ENCODE measurements at places on chromosomes 4 and X.
A peak's percentile ranks its signal among the peaks of the same experiment; 100 is the strongest.

DNA sequence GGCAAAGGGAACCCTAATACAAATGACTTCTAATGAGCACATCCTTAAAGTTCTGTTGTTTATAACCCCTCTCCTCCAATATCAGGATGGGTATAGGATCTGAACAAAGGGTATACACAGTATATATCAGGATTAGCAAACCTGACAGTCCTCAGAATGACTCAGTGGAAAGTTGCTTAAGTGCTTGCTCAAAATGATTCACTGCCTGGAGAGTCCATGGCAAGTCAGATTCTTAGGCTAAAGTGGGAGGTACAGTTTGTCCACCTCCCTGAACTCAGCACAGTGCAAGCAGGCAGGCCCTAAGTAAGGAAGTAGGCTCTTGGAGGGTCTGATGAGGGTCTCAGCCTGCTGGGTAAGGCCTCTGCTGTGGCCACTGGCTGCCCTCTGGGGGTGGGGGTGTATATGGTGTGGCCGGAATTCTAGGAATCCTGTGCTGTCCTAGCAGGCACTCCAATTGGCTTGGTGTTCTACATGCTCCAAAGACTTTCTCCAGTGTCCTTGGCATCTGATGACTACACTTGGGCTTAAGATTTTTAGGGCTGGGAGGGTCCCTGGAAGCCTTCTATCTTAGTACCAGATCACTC lies 54.3 kb downstream of the CHRDL1 start:
- no peaks in the 10 kb centered on the region for H3K4me1 ChIP-seq
- H3K27me3 ChIP-seq: no peaks in the 10 kb centered on the region
- no peaks in the 10 kb centered on the region for H3K36me3 ChIP-seq
- H3K4me3 ChIP-seq: no peak overlapping the region
- DNase-seq: no peak

- peak overlapping the region; percentile 75 for H3K27ac ChIP-seq
- peaks cover 48% of the 10 kb centered on the region for H3K4me1 ChIP-seq
- H3K4me3 ChIP-seq: peak overlapping the region; percentile 83
- no peaks in the 10 kb centered on the region for H3K27me3 ChIP-seq
Observed at GRCh38 chrX:1451661-1452515, 821 bp downstream of the ASMTL start.

- H3K36me3 ChIP-seq: no peaks in the 10 kb centered on the region
- no peaks in the 10 kb centered on the region for H3K4me1 ChIP-seq
- no peak for DNase-seq
- H3K27me3 ChIP-seq: peaks cover 10% of the 10 kb centered on the region
Observed at GRCh38 chr4:100593935-100594334, 76.1 kb upstream of the EMCN start.

DNA sequence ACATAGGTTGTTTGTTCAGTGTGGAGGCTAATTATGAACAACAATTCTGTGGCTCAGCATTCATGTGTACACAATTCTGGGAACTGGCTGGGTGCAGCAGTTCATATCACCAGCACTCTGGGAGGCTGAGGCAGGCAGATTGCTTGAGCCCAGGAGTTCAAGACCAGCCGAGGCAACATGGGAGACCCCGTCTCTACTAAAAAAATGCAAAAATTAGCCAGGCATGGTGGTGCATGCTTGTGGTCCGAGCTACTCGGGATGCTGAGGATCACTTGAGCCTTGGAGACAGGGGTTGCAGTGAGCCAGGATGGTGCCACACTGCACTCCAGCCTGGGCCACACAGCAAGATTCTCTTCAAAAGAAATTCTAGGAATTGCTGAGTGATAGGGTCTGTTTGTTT lies 4.5 kb upstream of the PPP2R2C start:
- no peak for DNase-seq
- H3K4me1 ChIP-seq: no peaks in the 10 kb centered on the region
- no peak overlapping the region for H3K27ac ChIP-seq
- H3K27me3 ChIP-seq: peaks cover 36% of the 10 kb centered on the region

- no peaks in the 10 kb centered on the region for H3K4me1 ChIP-seq
- H3K36me3 ChIP-seq: no peaks in the 10 kb centered on the region
- H3K27me3 ChIP-seq: no peaks in the 10 kb centered on the region
- no peak overlapping the region for H3K27ac ChIP-seq
- no peak for DNase-seq
Observed at GRCh38 chr4:182768838-182769237, 148.3 kb downstream of the DCTD start.

GRCh38 chrX:25275159-25275558 lies 259.4 kb upstream of the ARX start:
- H3K27me3 ChIP-seq: no peaks in the 10 kb centered on the region
- H3K27ac ChIP-seq: no peak overlapping the region
- no peaks in the 10 kb centered on the region for H3K36me3 ChIP-seq
- DNase-seq: no peak

GRCh38 chrX:124373348-124373747 lies 27.0 kb downstream of the SH2D1A start:
- H3K36me3 ChIP-seq: peaks cover 46% of the 10 kb centered on the region
- DNase-seq: no peak
- no peaks in the 10 kb centered on the region for H3K27me3 ChIP-seq
- peaks cover 34% of the 10 kb centered on the region for H3K4me1 ChIP-seq
- H3K27ac ChIP-seq: no peak overlapping the region
- no peak overlapping the region for H3K4me3 ChIP-seq

DNA sequence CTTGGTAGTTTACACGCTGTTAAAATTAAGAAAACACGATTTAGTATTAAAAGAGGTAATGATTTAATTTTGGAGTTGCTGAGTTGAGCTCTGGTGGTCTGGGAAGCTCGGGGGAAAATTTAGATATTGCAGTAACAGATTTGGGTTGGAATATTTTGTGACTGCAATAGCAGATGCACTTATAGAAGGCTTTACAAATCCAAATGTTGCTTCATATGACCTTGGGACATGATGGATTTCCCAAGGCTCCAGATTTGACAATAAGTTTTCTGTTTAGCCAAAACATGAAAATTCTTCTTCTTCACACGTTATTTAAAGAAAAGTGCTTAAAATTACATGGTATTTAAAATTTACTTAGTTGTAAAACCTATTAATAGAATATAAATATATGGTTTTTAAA lies 302.0 kb downstream of the SPRY1 start:
- DNase-seq: no peak
- H3K27ac ChIP-seq: no peak overlapping the region
- no peak overlapping the region for H3K4me3 ChIP-seq
- H3K36me3 ChIP-seq: no peaks in the 10 kb centered on the region
- H3K4me1 ChIP-seq: no peaks in the 10 kb centered on the region

DNA sequence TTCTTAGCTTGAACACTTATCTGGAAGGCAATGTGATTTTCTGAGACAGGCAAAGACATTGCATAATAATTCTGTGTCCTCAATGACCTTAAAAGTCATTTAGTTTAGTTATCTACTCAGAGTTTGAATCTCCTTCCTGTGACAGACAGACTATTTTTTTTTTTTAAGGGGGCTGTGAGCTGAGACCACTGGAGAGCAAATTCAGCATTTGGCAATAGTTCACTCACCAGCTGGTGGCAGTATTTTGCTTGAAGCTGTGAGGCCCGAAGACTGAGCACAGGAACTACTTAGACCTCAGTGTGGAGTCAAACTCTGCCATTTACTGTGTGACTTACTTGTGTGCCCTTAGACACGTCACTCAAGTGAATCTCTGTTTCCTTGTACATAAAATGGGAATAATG lies 22.9 kb upstream of the CPE start:
- H3K36me3 ChIP-seq: no peaks in the 10 kb centered on the region
- H3K27ac ChIP-seq: no peak overlapping the region
- H3K4me1 ChIP-seq: no peaks in the 10 kb centered on the region

All from activated CD4-positive, alpha-beta memory T cell treated with anti-CD3 and anti-CD28 coated beads, Interleukin-2, amount 10 ng/mL, durations not matched to agents 7 days and 5 days (primary cell).